SW 1271 (cell line): ENCODE measurements at places on chromosomes 5 and 9.
A peak's percentile ranks its signal among the peaks of the same experiment; 100 is the strongest.

DNA sequence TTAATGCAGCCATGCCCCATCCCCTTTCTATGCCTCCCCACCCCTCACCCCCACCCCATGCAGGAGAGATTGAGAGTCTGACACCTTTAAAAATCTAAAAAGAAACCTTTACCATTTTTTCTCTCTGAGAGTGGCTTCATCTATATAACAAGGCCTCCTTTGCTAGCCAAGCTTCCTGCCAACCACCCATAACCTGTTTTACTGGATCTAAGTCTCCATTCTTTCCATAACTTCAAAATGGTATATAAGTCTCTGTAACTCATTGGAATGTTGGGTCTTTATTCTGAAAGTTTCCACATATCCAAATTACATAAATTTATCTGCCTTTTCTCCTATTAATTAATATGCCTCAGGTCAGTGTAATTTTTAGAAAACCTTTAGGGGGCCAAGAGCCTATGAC, 1174.0 kb downstream of the MAT2B start:
- DNase-seq: no peak

- no peak for DNase-seq
These were observed 24.7 kb downstream of the PHF2 start for GRCh38 chr9:93601063-93601462.

- DNase-seq: no peak
These were observed 133.0 kb downstream of the WNK2 start for GRCh38 chr9:93316726-93317494.

- DNase-seq: no peak
These were observed 47.3 kb upstream of the COL5A1 start for GRCh38 chr9:134594078-134594941.

GRCh38 chr5:73019766-73020165, 63.9 kb downstream of the FCHO2 start:
- DNase-seq: no peak

DNA sequence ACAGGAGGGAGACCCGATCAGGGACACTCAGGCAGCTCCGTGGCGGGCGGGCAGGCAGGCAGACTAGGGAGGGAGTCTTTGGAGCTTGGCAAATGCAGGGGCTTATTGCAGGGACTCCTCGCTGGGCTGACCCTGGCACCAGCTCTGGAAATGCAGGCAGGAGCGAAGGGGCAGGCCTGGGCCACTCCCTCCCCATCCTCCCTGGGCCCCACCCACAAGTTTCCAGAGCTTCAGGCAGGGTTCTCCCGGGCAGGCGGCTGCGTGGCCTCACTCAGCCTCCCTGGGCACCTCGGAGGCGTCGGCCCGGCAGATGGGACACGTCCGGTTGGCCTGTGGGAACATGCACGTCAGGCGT, 8.5 kb downstream of the RNF44 start:
- DNase-seq: no peak

- no peak for DNase-seq
These were observed 170.6 kb downstream of the MCTP1 start for GRCh38 chr5:95114305-95114704.

DNA sequence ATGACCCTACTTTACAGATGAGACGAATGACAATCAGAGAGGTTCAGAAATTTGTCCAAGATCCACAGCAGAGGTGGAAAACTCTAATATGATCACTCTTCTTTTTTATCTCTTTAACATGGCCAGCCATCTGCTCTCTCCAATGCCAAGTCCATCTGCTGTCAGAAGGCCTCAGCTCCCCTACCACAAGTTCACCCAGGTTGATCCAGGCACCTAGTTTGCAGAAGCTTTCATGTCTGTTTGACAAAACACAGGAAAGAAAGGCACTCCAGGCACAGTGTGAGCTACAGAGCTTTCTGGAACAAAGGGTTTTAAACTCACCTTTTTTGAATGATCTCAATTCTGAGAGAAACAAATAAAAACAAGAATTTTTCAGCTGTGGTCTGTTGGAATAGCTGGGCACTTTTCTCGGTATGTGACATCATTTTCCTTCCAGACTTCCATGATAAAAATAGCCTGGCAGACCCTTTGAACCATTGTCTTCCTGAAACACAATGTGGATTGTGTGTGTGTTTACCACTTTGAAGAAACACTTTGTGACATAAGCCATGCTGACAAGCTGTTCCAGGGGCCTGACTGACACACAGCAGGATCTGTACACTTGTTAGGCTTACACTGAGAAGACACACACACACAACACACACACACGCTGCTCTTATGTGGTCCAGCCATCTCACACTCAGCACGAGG, 214.3 kb downstream of the AGTPBP1 start:
- no peak for DNase-seq

DNA sequence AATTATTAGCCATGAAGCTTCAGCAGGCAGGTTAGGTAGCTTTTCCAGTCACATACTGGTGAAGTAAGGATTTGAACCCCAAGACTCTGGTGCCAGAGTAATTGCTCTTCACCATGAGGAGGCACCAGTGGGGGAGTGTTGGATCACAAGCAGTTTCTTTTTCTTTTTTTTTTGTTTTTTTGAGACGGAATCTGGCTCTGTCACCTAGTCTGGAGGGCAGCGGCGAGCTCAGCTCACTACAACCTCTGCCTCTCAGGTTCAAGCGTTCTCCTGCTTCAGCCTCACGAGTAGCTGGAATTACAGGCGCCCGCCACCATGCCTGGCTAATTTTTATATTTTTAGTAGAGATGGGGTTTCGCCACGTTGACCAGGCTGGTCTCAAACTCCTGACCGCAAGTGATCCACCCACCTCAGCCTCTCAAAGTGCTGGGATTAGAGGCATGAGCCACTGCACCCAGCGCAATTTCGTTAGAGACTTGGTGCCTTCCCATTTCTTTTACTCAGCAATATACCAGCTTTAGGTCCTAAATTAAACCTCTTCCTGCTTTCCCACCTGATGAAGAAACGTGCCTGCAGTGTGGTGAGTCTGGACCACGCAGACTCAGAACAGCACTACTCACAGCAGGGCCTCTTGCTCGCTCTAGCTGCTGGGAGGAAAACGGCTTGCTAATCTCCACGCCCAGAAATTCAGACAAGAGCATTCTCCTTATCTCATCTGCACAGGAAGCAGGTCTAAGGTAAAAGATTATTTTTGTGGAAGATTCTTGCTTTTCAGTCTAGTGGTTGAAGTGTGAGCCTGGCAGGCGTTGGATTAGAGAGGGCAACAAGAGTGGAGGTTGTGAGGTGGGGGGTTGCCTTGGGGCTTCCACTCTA, at the start of gene S100Z:
Gene S100Z (plus strand): TSS at position 596 of the 873 bp plus-strand sequence. CDS start 25,346 bp downstream, outside the sequence.
- DNase-seq: no peak

DNA sequence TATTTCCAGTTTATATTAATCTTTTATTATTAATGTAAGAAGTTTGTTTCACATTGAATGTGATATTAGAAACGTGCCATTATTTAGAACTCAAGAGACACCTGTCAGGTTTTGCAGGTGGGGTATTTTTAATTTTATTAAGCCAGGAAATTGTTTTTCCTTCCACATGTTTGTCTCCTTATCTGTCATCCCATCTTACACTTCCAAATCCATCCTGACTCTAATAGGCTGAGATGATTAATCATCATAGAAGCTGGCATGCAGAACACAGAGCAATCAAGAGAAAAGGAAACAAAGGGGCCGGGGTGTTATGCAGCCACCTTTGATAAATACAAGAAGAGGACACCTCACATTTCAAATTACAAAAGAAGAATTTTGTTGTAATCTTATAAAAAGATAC, 506.5 kb downstream of the ISL1 start:
- no peak for DNase-seq

GRCh38 chr5:107431998-107432397, 238.7 kb downstream of the EFNA5 start:
- DNase-seq: peak; percentile 38

DNA sequence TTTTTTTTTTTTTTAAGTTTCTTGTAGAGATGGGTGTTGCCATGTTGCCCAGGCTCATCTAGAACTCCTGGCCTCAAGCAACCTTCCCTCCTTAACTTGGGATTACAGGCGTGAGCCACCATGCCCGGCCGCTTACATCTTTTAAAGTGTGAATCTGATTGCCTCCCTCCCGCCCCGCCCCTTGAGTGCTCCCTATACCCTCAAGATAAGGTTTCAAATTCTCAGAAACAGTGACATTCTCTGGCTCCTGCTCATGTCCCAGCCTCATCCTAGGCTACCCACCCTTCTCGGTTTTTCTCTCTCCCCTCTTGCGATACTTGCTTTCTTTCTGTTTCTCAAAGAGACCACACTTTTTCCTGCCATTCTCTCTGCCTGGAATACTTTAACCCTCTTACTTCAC, 12.4 kb downstream of the MORN5 start:
- DNase-seq: no peak

GRCh38 chr9:111914749-111915424, 18.3 kb downstream of the UGCG start:
- DNase-seq: peak; percentile 81

GRCh38 chr9:103586721-103587120, 507.4 kb upstream of the SMC2 start:
- no peak for DNase-seq

DNA sequence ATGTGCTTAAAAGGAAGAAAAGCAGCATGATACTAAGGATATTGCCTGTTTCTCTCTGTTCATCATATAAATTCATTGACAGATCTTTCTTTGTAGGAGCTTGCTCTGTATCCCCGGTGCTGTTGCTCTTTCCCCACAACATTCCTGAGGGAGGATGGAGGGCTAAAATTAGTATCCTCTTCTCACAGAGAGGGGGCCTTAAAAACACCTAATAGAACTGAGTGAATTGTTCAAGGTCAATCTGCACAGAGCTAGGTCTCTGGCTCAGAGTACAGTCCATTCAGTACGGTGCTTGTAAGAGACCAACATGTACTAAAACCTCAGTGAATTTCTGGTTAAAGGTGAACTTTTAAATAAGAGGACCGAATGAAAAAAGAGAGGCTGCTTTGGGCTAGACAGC, 88.7 kb downstream of the PALM2AKAP2 start:
- no peak for DNase-seq

DNA sequence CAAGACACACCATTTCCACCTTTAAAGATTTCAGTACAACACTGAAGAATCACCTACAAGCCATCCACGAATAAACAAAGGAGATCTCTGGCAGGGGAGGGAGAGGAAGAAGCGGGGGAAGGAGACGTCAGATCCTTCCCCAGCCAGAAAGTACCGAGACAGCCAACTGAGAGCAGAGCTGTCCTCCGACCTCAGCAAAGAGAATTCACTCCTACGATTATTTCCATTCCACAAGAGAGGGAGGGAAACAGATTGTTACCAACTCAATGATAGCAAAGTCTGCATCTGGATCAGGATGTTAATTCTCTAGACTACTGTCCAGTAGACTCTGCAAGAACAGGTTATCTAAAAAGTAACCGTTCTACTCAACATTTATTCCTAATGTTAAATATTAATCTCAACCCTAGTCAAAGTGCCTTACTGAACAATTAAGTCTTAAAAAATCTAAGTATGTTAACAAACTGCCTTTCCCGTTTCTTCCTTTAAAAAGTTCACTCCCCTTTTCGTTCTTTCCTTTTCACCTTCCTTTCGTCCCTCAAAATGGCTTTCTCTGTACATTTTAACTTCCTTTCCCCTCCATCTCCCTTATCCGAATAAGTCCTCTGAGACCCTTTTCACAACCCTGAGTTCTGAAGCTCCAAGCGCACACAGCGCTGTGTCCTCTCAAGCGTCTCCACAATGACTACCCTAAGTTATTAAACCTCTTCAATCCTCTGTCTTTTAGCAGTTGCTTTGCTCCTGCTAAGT, 1.4 kb downstream of the CHD1 start:
- peak; percentile 72 for DNase-seq

DNA sequence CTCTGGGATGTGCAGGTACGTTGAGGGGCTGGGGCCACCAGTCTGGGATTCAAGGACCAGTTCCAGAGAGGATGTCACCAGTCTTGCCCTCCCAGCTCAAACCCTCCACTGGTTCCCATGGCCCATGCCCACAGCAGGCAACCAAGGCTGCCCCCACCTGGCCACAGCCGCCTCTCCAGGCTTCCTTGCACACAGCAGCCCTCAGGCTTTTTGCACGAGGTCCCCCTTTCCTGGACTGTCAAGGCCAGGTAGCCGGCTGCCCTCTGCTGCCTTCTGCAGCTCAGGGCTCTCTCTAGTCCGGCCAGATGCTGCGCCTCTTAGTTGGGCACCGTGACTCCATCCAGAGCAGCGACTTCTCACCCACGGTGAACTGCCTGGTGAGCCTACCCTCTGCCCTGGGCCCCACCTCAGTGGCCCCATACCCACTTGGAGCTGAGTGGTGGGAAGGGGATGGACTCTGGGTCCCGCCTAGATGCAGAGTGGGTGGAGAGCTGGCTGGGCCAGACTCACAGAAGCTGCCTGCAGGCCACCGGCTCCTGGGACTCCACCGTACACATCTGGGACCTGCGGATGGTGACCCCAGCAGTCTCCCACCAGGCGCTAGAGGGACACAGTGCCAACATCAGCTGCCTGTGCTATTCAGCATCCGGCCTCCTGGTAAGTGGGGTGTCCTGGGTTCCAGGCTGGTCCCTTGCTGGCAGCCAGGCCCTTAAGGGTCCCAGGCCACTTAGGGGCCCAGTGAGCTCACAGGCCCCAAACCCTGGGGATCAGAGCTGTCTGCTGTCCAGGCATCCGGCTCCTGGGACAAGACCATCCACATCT, 2.9 kb downstream of the WDR38 start:
- DNase-seq: peak; percentile 43

- no peak for DNase-seq
These were observed 183.9 kb downstream of the C9orf50 start for GRCh38 chr9:129436751-129437625.

DNA sequence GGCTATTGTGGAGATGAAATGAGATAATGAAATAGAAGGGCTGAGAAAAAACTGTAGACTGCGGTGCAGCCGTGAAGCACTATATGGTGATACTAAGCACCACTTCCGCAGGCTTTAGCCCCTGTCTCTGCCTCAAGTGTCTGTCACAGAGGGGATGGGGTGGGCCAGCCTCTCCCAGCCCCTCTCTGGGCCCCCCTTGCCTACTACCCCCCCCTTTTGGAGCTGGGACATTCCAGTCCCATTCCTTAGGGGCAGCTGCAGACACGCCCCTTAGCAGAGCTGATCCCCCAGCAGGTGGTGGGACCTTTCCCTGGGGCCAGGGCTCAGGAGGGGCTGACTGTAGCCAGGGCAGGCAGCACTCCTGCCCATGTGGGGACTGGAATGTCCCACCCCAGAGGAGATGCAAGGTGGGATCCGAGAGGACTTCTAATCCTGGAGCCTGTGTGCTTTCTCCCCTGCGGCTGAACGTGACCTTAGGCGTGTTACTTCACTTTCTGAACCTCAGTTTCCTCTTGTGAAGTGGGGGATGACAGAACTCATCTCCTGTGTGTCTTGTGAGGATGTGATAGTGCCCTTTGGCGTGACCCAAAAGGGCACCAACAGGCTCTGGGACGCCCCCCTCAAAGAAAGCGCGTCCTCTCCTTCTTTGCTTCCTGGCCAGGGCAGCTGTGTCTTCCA, 1.9 kb downstream of the N4BP3 start:
- no peak for DNase-seq
